ENCODE measurements at places on chromosomes 7 and 10.

DNA sequence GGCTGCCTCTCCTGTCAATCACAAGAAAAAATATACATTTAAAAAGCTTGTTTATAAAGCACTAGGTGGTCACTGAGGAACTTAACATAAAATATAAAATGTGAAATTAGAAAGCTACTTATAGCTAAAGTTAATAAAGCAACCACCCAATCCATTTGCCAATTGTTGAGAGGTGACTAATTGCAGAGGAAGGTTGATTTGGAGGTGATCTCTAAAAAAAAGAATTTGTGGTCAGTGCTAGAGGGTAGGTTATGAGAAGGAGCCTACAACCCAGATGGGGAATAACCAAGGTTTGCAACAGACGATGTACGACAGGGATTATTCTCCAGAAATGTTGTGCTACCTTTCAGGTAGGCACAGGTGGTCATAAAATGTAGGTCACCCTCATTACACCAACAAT lies 444.2 kb upstream of the C7orf33 start:
- DNase-seq = no peak

DNA sequence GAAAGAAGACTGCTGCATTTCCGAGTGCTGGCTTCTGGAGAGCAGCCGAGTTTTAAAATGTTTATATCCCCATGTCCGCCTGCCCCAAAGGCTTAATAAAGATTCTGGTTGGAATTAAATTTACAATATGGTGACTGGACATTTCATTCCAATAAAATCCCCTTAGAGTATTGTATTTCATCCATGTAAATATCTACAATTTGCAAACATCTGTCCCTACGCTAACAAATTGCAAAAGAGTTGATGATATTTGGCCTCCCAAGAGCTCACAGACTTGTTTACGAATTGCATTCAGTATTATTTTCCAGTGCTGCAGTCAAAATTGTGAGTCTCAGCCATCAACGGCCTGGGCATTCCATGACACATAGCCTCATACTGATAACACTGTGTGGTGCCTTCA lies 50.1 kb downstream of the PLEKHS1 start:
- no peak for DNase-seq

DNA sequence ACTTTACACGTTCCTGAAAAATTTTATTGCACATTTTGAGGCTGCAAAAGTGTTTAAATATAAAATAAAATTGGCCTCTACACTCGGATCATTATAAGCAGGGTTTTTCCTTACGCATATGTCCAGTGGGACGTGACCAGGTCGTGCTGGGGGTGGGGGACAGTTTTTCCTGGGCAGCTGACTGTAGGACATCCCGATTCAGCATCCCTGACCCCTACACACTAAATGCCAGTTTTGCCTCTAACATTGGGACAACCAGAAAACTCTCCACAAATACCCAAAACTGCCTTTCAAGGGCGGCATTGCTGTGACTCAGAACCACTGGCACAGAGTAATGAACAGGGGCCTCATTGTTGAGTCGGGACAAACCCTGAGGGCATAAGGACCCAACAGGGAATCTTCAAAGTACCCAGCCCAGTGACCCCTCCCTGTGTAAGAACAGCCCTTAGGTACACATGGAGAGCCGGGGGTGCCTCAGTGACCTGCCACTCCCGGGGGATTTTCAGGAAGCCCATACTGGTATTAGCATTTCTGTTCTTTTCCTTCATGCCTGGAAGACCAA lies 170.6 kb downstream of the ARHGAP21 start:
- no peak for DNase-seq

- DNase-seq = peak; percentile 51
Measured at GRCh38 chr7:139775829-139776266, 1.9 kb downstream of the HIPK2 start.

DNA sequence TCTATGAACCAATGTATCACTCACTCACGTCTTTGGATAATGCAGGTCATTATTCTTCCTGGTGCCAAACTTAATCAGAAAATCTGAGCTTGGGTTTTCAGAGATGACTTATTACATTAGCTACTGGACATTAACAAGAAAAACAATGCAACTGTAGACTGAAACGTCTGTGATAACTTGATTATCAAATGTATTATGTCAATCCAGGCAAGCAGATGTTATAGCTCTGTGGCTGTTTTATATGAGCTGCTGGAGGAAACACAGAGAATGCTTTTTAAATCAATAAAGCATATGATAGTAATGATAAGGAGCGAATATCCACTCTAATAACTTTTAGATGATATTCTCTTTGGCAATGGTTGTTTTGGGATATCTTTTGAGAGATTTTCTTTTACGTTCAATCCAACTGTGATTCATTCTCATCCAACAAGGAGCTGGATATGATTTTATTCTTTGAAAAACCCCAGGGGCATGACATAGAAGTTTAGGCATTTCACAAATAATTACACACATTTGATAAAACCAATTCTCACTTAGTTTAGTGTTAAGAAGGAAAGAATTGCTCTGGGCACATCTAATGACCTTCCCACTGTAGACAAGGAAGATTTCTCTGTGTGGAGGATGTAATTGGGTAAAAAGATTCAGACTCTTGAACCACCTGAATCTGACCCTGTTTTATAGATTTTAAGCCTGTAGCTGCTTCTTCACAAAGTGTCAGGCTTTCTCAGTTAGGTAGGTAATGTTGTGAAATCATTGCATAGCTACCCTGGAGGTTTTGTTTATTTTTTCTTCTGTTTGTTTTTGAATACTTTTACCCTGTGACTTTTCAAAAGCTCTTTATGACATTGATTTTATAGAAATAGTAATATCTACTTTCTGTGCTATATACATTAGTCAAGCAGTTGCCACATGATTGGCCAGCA lies 1124.7 kb downstream of the DNAJB9 start:
- DNase-seq = no peak

DNA sequence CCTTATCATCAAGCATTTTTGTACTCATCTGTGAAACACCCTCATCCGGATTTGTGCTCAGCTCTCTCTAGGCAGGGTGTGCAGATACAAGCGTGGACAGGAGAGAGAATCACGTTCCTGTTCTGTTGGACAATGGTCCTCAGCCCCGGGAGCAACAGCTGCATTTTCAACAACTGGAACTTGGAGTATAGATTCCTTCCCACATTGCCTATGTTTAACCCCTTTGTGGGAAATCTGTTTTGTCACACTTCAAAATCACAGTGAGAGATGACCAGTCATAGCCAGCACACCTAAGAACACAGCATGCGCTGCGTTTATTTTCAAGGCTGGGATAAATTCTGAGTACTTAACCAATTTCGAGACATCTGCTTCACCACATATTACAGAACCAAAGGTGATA lies 32.5 kb downstream of the MAP3K8 start:
- DNase-seq = no peak

GRCh38 chr7:98278408-98278807 lies 3.1 kb upstream of the BRI3 start:
- no peak for DNase-seq

DNA sequence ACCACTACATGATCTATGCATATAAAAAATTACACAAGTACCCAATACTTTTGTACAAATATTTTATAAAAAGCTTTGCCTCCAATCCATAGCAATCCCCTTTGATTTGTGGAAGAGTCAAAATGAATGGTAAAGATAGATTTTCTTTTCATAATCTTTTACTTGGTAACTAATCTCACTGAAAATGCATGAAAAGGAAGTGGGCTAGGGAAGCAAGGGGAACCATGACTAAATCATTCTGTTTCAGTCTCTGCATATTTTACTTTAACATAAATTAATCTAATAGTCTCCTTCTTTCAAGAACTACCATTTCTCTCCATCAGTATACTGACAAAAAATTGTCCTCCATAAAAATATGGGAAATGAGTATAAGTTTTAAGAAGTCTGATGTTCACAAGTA lies 96.9 kb downstream of the TES start:
- no peak for DNase-seq

- no peak for DNase-seq
Measured at GRCh38 chr7:71650653-71651337, 518.9 kb downstream of the GALNT17 start.

GRCh38 chr7:39633563-39634477 lies 10.4 kb downstream of the RALA start:
- DNase-seq = peak; percentile 3

GRCh38 chr7:16106300-16106699 lies 315.0 kb downstream of the CRPPA start:
- DNase-seq = no peak
